ENCODE measurements at places on chromosomes 3 and 15. TPM values are rescaled to one million over a fixed set of nuclear protein-coding genes. Genes with fewer than 3 reads are reported as not detected.

DUOX1 gene
- total RNA-seq, result not detected

OSTN gene
- total RNA-seq, result not detected

DNA sequence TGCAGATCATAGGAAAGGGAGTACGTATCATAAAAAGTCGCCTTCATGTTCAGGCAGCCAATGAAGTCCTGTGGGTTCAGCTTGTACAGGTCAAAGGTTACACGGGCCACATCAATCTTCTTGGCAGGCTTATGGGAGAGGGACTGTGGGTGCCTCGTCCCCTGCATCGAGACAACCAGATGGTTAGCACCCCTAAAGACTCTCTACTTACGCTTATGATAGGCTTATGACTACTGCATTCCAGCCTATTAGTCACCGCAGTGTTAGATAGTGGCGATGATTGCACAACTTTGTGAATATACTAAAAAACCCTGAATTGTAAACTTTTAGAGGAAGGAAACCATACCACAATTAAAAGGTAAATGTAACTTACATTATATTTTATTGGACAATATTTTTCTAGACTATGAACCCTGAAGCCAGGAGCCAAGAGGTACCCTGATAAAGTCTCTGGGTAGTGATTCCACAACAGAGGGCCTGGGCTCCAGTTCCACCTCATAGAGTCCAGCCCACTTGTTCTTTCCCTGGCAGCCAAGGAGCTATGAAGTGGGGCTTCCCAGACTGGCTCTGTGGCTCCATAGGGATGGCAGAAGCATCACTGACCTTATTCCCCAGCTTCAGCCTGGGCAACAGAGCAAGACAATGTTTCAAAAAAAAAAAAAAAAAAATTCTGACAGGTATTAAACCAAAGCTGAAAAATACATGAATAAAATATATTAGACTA, 2.5 kb upstream of the FANCD2 start:
- peak; percentile 40 for DNase-seq

NR1I2 gene
- not detected for total RNA-seq

DNA sequence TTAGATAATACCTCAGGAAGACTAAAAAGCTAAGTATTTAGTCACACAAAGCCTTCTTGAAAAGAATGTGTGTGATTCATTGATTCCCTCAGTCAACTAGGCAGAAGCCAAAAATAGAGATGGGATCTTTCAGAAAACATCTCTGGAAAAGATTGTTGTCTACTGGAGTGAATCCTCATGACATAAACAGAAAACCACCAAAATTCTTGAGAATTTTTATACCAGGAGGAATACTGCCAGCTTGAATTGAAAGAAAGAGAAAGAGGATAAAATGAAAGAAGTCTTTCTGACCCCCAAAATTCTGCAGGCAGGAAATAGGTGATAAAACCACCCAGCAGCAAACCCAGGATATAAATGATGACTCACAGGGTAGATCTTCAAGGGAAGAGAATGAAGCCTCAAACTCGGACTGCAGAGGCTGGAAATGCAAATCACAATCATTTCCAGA, 363.1 kb upstream of the PLSCR5 start:
- no peak for DNase-seq

- no peak for DNase-seq
These were observed 39.6 kb upstream of the SLCO3A1 start for GRCh38 chr15:91813924-91814323.

GRCh38 chr3:75294124-75294523, 370.0 kb upstream of the FRG2C start:
- DNase-seq, result no peak

FILIP1L gene
- 49.3 TPM for total RNA-seq

- no peak for DNase-seq
These were observed 828 bp downstream of the U2SURP start for GRCh38 chr3:143002083-143002712.

GRCh38 chr15:33135355-33135781, 59.1 kb downstream of the FMN1 start:
- DNase-seq, result no peak

DNA sequence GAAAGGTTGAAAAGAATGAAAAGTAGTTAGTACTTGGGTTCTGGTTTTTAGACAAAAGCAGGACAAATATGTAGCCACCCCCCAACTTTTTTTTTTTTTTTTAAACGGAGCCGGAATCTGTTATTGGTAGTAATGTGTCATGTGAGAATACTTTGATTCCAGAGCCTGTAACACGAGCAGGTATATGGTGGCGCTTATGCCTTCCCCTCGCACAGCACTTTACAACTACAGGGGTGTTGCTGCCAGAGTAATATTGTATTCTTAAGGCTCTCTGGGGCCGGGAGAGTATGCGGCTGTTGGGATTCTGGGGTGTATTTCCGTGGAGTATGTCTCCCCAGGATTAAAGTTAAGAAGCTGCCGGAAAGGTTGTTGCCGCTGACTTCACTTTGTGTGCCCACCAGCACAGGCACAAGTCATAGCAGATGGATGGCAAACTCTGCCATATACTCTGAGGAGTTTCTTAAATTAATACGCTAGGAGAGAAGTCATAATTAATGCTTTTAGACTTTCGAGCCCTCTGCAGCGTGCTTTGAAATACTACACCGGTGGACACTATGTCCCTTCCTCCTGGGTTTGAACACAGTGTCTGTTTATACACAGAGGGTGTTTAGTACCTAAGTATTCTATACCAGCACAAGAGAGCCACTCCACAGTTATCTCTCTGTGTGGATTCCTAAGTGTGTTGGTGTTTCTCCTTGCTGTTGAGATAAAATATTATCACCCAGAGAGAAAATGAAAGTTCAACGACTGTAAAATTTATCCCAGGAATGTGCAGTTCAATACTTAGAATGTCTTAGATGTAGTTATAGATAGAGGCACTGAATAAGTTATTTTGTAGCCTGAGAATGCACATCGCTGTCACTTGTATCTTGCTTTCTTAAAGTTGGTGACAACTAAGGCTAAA, 1.4 kb downstream of the MBNL1 start:
- no peak for DNase-seq

DNA sequence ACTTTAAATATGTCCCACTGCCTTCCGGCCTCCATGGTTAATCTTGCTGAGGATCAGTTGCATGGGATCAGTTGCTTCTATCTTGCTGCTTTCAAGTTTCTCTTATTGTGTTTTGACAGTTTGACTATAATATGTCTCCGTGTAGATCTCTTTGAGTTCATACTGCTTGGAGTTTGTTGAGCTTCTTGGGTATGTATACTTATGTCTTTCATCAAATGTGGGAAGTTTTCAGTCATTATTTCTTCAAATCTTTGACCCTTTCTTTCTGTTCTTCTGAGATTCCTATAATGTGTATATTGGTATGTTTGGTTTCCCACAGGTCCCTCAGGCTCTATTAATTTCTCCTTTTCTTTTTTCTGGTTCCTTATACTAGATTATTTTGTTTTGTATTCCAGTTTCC, 30.8 kb downstream of the PCCB start:
- DNase-seq, result no peak

DNA sequence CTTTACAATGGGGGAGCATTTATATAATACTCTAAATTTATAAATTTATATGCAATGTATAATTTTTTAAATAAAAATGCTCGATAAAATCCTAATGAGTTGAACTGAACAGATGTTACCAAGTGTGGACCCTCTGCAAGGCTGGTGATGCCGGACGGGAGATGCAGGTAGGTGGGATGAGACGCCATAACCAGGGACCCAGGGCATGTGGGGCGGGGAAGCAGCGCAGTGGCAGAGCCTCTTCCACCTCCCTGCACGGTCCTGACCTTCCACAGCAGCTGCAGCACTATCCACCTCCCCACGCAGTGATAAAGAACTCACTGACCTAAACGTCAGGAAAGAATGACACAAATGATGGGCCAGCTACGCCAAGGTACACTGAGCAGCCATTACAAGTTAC, 12.8 kb downstream of the PCSK6 start:
- DNase-seq, result no peak

DNA sequence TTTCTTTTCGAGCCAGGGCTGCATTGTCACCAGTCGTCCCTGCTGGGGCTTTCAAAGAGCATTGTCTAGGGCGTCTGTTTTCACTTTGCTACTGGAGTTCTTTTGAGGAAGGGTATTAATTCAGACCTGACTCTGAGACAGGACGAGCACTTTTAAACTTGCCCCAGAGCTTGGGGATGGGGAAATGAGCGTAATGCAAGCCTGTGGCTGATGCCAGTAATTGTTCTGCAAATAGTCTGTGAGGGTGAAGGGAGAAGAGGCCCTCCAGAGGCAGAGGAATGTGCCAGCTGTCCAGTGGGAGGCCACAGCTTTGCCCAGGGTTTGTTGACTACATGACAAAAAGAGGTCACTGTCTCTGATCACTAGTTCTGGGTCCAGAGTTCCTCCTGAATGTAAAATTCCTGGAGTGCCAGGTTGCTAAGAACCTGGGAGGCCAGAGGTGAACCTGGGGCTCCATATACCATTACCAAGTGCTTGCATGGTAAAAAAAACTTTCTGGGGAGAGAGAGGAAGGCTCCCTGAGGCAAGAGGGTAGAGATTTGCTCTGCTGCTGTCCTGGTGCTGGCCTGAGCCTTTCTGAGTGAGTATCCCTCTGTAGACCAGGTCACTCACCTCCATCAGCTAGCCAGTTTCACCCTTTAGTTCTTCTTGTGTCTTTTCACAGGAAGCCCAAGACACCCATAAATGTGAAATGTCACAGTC, 14.8 kb downstream of the EEFSEC start:
- no peak for DNase-seq

- no peak for DNase-seq
These were observed 37.2 kb downstream of the HMG20A start for GRCh38 chr15:77457905-77458265.

GRCh38 chr3:193816656-193817311, 223.8 kb downstream of the OPA1 start:
- no peak for DNase-seq

- DNase-seq, result no peak
These were observed 165.7 kb downstream of the ZNF385D start for GRCh38 chr3:21585216-21585740.

- DNase-seq, result no peak
These were observed 124.8 kb upstream of the PTX3 start for GRCh38 chr3:157311633-157312375.

GRCh38 chr3:147915057-147915456, 505.9 kb downstream of the ZIC1 start:
- no peak for DNase-seq

DNA sequence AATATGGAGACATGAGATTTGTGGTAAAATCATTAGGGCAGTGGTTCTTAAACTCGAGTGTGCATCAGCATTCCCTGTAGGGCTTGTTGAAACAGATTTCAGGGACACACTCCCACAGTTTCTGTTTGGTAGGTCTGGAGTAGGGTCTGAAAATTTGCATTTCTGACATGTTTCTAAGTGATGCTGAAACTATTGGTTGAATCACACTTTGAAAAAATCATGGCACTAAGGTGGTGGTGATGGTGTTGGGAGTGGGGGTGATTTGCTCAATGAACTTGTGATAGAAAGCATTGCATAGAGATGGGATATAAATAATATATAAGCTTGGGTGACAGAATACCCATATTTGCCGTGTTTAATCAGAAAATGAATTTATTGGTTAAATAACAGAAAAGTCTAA, 11.3 kb downstream of the MITF start:
- DNase-seq, result no peak

DNA sequence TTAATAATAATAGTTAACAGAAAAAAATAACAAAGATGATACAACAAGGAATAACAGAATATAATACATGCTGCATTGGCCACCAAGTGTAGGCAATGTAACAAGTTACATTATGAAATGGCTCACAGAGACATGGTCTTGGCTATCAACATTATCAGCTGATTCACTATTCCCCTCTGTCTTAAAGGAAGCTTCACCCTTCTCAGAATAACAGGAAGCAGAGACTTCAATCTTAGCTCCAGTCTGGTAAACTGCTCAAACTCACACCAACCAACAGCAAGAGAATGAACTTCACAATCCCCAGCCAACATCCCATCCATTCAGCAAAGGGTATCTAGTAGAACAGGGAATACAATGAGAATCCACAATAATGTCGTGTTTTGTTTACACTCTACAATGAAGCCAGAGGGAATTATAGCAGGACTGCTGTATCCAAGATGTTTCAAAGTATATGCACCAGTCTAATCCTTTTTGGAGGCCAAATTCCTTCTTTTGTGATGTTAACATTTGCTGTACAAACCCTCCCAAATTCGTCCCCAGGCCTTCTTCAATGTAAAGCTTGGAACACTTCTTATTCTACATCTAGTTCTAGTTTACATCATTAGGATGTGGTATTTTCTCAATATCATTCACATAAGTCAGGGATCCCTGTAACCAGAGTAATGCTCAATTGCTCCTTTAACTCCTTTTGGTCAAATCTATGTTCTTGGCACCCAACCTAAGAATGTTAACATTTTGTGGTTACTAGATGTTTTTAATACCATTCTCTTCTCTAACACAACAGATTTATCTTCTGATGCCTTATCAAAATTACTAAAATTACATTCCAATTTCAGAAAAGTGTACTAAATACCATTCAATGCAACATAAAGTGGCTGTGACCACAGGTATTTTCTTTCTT, 52.4 kb upstream of the CMSS1 start:
- DNase-seq, result no peak

- DNase-seq, result no peak
These were observed 270.2 kb downstream of the ROBO1 start for GRCh38 chr3:79497447-79498111.

GPR27 gene
- 0.63 TPM for total RNA-seq

GRCh38 chr3:134381831-134382442, 7.7 kb upstream of the AMOTL2 start:
- peak; percentile 59 for DNase-seq

- no peak for DNase-seq
These were observed 189.4 kb upstream of the CD96 start for GRCh38 chr3:111352585-111352984.

All from osteocyte (in vitro differentiated cells).